Cardiac ventricle fibroblast (primary cell): ENCODE measurements at places on chromosomes 7 and 10. TPM values are rescaled to one million over a fixed set of nuclear protein-coding genes. Genes with fewer than 3 reads are reported as not detected.

Gene SFTPA2
- total RNA-seq: not detected in 2 replicates

Gene FBXO24
- total RNA-seq: not detected in 2 replicates

Gene UNC5B
- total RNA-seq: 58.3 and 61.5 TPM in 2 replicates

Gene CPN1
- total RNA-seq: not detected in 2 replicates

Gene TMEM106B
- 33.1 and 66.0 TPM in 2 replicates for total RNA-seq

Gene AGK
- total RNA-seq: 12.5 and 15.2 TPM in 2 replicates

Gene MRLN
- not detected in 2 replicates for total RNA-seq

Gene SDK1
- total RNA-seq: 0.44 and 0.62 TPM in 2 replicates

Gene VAX1
- total RNA-seq: not detected in 2 replicates

Gene ZPBP
- total RNA-seq: not detected in 2 replicates

Gene FAM20C
- total RNA-seq: 142 TPM in 2 replicates

Gene NMT2
- 25.6 and 28.5 TPM in 2 replicates for total RNA-seq

Gene PTPRZ1
- not detected in 2 replicates for total RNA-seq

Gene CACNB2
- 0.06 and 0.15 TPM in 2 replicates for total RNA-seq

Gene LIPF
- total RNA-seq: not detected in 2 replicates

Gene MYL10
- total RNA-seq: not detected in 2 replicates

Gene BAIAP2L1
- total RNA-seq: 1.6 and 4.4 TPM in 2 replicates

Gene OR9A2
- total RNA-seq: not detected in 2 replicates

Gene ALOX5
- total RNA-seq: not detected in 2 replicates

Gene C10orf143
- 1.1 and 3.2 TPM in 2 replicates for total RNA-seq

Gene PNLIPRP1
- not detected in 2 replicates for total RNA-seq
